ENCODE measurements at places on chromosomes 13 and 19.

DNA sequence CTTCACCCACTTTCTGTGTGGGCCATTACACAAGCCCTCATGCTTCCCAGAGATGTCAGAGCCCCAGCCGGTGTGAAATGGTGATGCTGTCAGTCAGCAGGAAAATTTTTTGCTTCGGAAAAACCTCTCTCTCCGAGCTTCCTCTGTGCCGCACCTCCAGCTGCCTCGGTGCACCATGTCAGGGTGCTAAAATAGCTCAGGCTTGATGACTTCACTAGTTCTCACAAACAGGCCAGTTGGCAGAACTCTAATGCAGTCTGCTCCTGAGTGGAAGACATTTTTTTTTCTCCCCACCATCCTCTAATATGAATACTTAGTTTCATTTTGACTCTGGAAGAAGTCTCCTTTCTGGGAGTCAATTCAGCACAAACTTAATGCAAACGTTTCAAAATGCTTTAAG is 71.3 kb downstream of the KLF12 start:
- peak; percentile 25 for DNase-seq

DNA sequence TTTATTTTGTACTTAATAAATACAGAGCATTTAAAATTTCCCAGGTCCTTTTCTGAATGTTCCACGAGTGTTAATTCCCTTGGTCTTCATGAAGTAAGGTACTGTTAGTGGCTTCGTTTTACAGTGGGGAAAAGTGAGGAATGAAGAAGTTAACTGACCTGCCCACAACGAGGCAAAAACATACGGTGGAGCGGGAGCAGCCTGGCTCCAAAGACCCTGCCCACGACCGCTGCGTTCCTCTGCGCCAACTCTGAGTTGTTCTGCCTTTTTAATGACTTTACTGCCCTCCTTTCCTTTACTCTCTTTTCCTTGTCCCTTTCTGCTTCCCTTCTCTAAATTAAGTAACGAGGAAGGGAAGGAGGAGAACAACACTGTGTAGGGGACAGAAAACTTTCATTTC is 392.9 kb downstream of the PCDH9 start:
- no peak for DNase-seq

DNA sequence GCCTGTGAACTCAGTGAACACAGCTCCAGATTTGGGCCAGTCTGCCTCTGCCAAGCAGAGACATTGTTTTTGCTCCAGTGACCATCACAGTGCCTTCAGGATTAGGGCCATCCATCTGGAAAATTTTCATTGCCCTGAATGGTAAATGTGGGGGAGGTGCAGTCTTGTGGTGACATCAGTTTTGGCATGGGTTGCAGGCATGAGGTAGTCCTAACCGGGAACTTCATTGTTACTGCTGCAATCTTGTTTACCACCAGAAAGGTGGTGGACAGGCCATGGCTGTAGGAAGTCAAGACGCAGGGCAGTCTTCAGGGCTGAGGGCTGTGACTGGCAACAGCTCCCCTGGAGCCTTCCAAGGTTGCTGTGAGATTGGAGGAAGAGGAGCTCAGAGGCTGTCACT is 55.2 kb downstream of the SPATA13 start:
- DNase-seq, result no peak

- DNase-seq, result no peak
Measured at GRCh38 chr19:29622166-29623070, 16.3 kb downstream of the POP4 start.

DNA sequence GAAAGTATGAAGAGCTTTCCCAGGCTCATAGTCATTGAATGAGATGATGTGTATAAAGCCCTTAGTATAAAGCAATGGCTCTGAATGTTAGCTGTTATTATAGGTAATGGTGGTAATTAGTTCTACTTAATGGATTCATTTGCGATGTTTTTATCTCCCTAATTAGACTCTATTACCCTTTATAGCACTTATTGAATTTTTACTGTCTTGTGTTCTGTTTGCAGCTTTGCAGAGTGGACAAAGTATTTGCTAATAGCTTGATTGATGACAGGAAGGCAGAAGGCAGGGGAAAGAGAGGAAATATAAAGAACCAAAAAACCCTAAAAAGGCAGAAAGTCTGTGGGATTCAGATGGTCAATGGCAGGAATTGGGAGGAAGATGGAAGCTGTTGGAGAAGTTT is 524.4 kb upstream of the SPRY2 start:
- no peak for DNase-seq

GRCh38 chr19:30420881-30421280 is 48.7 kb downstream of the ZNF536 start:
- no peak for DNase-seq

DNA sequence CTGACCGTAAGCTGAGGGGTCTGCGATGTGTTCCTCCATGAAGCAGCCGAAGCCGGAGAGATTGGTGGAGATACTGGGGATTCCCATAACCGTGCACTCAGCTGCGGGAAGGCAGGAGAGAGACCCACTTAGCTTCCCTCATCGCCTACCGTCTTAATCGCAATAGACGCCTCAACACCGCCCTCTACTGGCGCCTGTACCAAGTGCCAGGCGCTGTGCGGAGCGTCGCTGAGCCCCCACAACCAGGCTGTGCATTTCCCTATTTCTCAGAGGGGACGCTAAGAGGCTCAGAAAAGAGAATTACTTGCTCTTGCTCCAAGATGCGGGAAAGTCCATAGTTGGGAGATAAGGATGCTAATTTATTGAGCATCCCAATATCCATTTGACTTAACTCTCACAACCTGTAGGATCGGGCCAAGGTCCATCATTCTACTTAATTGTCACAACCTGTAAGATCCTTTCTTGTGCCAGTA is 5.8 kb downstream of the FTL start:
- peak; percentile 85 for DNase-seq

DNA sequence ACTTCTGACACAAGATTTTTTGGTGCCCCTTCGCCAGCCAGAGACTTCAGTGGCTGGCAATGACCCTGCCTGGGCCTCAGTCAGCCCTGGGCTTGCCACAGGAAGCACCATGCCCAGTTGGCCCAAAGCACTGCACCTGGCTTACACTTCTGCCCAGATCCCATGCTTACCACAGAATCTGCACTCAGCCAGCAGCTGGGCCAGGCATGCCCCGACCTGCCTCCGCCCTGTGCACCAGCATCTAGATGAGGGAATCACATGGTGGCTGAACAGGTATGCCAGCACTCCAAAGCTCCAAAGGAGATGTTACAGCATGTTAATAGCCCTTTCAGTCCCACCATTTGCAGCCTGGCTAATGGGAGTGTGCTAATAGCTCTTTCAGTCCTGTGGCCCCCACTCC is 690.9 kb downstream of the SLITRK6 start:
- DNase-seq, result no peak

Data from activated CD4-positive, alpha-beta T cell treated with anti-CD3 and anti-CD28 coated beads, Interleukin-2, amount 50 U/mL, for 1 hour (primary cell).